GM23338 (cell line): ENCODE measurements at places on chromosomes 5 and 9. TPM values are rescaled to one million over a fixed set of nuclear protein-coding genes. Genes with fewer than 3 reads are reported as not detected.

DNA sequence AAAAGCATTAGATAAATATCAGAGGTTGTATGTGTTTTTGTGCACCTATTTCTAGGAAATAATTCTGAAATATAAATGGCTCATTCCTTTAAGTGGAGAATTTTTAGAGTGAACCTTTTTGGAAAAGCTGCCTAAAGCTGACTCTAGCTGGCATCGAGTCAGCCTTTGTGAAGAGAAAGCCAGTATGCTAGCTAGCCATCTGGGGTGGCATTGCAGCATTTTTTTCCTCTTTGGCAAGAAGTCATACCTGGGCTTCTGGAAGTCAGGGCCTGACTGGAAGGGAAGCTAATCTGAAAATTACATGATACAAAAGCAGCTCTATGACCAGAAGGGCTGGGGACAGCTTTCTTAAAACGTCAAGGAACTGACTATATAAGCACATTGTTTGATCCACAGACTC, 19.7 kb downstream of the ANP32B start:
- no peak overlapping the region for H3K4me3 ChIP-seq
- H3K27me3 ChIP-seq = no peaks in the 10 kb centered on the region
- peaks cover 42% of the 10 kb centered on the region for H3K36me3 ChIP-seq
- DNase-seq = no peak
- no peak overlapping the region for H3K27ac ChIP-seq

GRCh38 chr9:32011049-32011448, 373.4 kb upstream of the ACO1 start:
- no peak overlapping the region for H3K27ac ChIP-seq
- DNase-seq = no peak
- no peaks in the 10 kb centered on the region for H3K27me3 ChIP-seq
- no peaks in the 10 kb centered on the region for H3K4me1 ChIP-seq
- H3K36me3 ChIP-seq = no peaks in the 10 kb centered on the region
- no peak overlapping the region for H3K4me3 ChIP-seq

DNA sequence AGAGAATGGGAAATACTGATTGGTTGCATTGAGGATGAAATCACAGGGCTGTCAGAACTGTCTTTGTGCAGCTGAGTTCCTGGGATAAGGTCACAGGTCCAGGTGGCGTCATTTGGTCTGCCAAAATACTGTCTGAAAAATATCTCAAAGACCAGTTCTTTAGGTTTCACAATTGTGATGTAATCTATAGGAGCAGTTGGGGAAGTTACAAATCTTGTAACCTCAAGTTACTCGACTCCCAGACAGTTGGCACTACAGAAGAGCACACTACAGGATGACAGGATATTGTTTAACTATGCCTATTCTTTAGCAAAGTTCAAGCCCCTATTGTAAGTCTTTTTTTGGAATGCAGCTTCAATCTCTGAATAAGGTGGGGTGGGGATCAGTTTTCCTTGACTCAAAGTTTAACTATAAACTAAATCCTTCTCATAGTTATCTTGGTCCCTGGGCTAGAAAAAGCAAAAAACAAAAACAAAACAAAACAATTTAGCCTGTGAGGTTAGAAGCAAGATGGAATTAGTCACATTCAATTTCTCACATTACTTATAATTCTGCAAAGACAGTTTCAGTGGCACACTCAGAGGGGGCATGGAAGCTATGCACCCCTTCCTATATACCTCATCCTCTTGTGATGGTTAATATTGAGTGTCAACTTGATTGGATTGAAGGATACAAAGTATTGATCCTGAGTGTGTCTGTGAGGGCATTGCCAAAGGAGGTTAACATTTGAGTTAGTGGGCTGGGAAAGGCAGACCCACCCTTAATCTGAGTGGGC, 276.0 kb downstream of the AUH start:
- no peaks in the 10 kb centered on the region for H3K27me3 ChIP-seq
- no peaks in the 10 kb centered on the region for H3K36me3 ChIP-seq
- no peak overlapping the region for H3K27ac ChIP-seq
- DNase-seq = no peak
- H3K4me1 ChIP-seq = peaks cover 12% of the 10 kb centered on the region

- H3K27ac ChIP-seq = no peak overlapping the region
- no peaks in the 10 kb centered on the region for H3K36me3 ChIP-seq
- no peak overlapping the region for H3K4me3 ChIP-seq
These were observed 19.9 kb upstream of the KCNIP1 start for GRCh38 chr5:170483701-170484458.

DNA sequence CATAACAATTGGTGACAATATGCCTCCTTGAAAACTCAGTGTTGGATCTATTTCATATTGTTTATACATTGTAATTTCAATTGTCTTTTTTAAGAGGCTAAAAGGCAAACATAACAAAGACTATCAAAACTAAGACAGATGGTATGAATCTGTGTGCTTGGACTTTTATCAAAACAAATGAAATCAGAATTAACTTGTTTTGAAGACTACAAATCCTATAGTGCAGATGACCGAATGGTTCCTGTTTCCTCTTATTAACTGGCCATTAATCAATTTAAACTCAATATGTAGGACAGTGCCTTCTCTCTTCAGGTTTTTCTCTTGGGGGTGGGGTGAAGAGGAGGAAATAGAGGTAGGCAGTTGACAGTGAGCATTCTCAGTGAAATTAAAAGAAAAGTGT, 366.9 kb upstream of the GRAMD2B start:
- peaks cover 31% of the 10 kb centered on the region for H3K4me1 ChIP-seq
- DNase-seq = no peak
- H3K36me3 ChIP-seq = no peaks in the 10 kb centered on the region
- peak overlapping the region; percentile 86 for H3K27ac ChIP-seq
- no peaks in the 10 kb centered on the region for H3K27me3 ChIP-seq

- H3K4me3 ChIP-seq = no peak overlapping the region
- H3K27ac ChIP-seq = no peak overlapping the region
- H3K4me1 ChIP-seq = no peaks in the 10 kb centered on the region
- no peaks in the 10 kb centered on the region for H3K27me3 ChIP-seq
- no peaks in the 10 kb centered on the region for H3K36me3 ChIP-seq
These were observed 13.9 kb downstream of the QSOX2 start for GRCh38 chr9:136231478-136232297.

DNA sequence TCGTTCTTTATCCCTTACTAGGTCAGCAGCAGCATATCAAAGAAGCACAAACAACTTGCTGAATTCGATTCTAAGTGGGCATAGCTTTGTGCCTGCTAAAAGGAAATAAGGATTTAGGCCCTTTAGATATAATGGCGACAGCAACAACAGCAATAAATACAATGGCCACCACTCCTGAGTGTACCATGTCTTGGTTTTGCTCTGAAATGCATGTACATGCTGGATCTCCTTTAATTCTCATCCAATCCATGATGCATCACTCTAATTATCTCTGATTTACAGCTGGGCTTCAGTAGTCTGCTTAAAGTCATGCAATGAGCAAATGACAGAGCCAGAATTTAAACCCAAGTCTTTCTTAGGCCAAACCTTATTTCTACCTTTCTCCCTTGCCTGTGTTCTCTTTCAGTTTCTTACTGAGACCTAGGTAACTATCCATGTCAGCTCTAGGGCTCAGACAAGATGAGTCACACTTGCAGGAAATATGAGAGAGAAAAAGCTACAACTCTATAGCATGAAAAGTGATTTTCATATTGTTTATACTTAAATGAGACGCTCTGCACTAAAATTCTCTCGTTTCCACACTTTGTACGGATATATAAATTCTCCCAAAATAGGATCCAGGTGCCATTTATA, 111.8 kb downstream of the HMHB1 start:
- H3K4me1 ChIP-seq = peaks cover 26% of the 10 kb centered on the region
- H3K36me3 ChIP-seq = no peaks in the 10 kb centered on the region
- no peak for DNase-seq
- no peak overlapping the region for H3K4me3 ChIP-seq
- no peak overlapping the region; the same call in 1 of the 2 replicates for H3K27ac ChIP-seq

- H3K4me3 ChIP-seq = peak overlapping the region; percentile 84
- peaks cover 56% of the 10 kb centered on the region for H3K4me1 ChIP-seq
- peak overlapping the region; percentile 34 for H3K27ac ChIP-seq
These were observed 2.9 kb downstream of the SPTAN1 start for GRCh38 chr9:128555180-128555721.

GRCh38 chr5:59296317-59297264, 596.9 kb downstream of the PDE4D start:
- H3K4me3 ChIP-seq = no peak overlapping the region
- H3K27me3 ChIP-seq = no peaks in the 10 kb centered on the region
- H3K4me1 ChIP-seq = no peaks in the 10 kb centered on the region
- no peak for DNase-seq
- no peaks in the 10 kb centered on the region for H3K36me3 ChIP-seq

DNA sequence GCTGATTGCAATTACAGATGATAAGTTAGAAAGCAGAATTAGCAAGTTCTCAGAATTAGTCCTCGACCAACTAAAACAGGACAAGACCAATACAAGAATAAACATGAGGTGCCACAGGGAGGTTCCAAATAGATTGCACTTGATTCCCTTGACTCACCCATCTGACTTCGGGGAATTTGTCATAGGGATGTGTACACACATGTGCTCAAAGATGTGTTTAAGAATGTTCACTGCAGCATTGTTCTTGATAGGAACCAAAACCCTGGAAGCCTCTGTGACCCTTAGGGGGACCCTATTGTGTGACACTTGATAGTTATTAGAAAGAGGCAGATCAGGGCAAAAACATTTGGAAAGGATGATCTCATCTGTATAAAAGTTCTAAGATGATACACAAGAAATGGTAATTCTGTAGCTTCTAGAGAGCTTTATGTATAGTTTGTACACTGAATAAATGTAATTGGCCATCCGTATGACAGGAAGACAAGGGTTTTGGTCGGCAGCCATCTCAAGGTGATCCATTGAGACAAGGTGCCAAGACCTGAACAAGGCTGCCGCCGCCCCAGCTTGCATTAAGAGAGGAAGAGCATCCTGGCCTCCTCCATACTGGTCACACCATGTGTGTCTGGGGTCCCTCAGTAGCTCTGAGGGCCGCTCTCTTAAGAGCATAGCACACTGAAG, 48.2 kb upstream of the GARNL3 start:
- no peak for DNase-seq
- no peaks in the 10 kb centered on the region for H3K36me3 ChIP-seq
- no peak overlapping the region for H3K27ac ChIP-seq
- H3K4me1 ChIP-seq = no peaks in the 10 kb centered on the region
- H3K27me3 ChIP-seq = no peaks in the 10 kb centered on the region

DNA sequence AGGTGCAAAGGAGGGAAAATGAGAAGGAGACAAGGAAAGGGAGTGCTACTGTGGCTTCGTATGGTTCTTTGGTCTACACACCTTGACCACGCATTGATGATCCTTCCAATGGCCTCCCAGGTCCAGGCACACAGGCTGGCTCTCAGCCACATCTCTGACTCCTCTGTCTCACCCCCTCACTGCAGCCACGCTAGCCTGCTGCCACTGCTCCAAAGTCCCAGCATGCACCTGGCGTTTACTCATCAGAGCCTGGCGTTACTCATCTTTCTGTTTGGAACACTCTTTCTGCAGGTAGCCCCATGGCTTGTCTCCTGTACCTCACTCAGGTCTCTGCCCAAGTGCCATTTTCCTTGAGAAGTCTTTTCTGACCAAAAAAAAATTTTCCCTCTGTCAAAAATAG, 195.5 kb downstream of the SNCAIP start:
- no peak overlapping the region for H3K27ac ChIP-seq
- H3K4me3 ChIP-seq = no peak overlapping the region
- no peaks in the 10 kb centered on the region for H3K36me3 ChIP-seq
- DNase-seq = no peak
- no peaks in the 10 kb centered on the region for H3K27me3 ChIP-seq

DNA sequence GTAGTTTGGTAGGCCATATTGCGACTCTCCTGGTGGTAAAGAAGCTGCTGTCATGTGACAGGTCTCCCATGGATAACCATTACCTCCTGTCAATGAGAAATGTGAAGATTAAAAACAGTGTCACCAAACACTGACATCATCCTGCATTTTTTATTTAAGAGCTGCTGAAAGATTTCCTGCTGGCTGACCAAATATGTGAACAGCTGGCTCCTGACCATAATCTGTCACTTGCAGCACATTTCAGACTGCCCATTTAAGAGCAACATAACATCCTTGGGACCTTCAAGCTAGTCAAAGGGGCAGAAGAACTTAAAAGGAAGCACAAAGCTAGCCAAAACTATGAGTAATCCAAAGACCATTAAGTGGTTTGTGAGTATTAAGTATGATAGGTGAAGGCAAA, 288.0 kb downstream of the IZUMO3 start:
- no peak overlapping the region for H3K27ac ChIP-seq
- DNase-seq = no peak
- no peaks in the 10 kb centered on the region for H3K36me3 ChIP-seq
- H3K27me3 ChIP-seq = no peaks in the 10 kb centered on the region

DNA sequence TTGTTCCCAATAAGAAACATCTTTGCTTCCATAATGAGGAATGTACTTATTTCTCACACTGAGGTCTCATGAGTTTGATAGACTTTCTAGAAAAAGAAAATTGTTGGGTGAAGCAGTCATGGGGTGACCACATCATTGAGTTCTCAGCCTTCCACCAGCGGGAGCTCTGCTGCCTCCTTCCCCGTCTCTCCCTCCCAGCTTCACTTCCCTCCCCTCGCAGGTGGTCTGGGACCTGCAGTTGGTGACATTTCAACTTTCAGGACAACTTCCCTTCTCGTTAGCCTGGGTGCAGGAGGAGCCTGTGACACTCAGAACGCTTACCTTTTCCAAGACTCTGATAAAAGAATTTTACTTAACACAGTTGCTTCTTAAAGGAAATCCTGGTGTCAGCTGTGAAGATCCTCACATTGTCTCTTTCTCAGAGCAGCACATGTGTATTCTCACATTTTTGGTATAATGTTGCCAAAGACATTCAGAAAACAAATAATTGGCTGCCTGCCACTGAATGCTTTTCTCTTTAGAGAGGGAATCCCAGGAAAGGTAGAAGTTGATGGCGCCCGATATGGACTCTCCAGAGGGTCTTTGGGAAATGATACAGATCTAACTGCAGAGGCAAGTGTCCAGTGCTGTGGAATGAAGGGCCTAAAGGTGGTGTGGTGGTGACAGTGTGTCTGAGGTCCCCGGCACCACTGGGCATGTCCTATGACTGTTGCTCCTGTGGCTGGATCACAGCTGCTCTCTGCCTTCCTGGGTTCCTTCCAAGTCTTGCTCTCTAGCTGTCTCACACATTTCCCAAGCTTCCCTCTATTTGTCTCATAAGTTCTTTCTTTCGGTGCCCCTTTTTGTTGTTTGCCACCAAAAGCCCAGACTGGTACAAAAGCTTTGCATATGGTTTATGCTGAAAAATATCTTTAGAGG, 238.1 kb downstream of the GAS1 start:
- no peaks in the 10 kb centered on the region for H3K36me3 ChIP-seq
- no peak overlapping the region for H3K4me3 ChIP-seq
- no peaks in the 10 kb centered on the region for H3K27me3 ChIP-seq
- H3K27ac ChIP-seq = no peak overlapping the region
- DNase-seq = no peak

PDCD1LG2 gene
- total RNA-seq = not detected in 2 replicates

DND1 gene
- 15.5 and 22.0 TPM in 2 replicates for total RNA-seq

PITX1 gene
- total RNA-seq = not detected in 2 replicates

STX17 gene
- total RNA-seq = 16.3 and 24.2 TPM in 2 replicates

POLR3G gene
- 130 and 147 TPM in 2 replicates for total RNA-seq

CNOT8 gene
- 77.7 and 78.3 TPM in 2 replicates for total RNA-seq

HAVCR1 gene
- not detected in 2 replicates for total RNA-seq

ROR2 gene
- total RNA-seq = 15.5 and 18.8 TPM in 2 replicates

STING1 gene
- total RNA-seq = 0.39 TPM in 1 of 2 replicates, not detected in the other

DRD1 gene
- 0.14 TPM in 1 of 2 replicates, not detected in the other for total RNA-seq

ZFP2 gene
- 0.42 and 0.62 TPM in 2 replicates for total RNA-seq

UQCRQ gene
- total RNA-seq = 104 and 115 TPM in 2 replicates

LPAR1 gene
- 2.9 and 3.8 TPM in 2 replicates for total RNA-seq

DMRT3 gene
- total RNA-seq = not detected in 2 replicates

RNF145 gene
- 37.1 and 43.5 TPM in 2 replicates for total RNA-seq
